H1 (cell line): ENCODE measurements at places on chromosomes 13 and 19. TPM values are rescaled to one million over a fixed set of nuclear protein-coding genes. Genes with fewer than 3 reads are reported as not detected.

DNA sequence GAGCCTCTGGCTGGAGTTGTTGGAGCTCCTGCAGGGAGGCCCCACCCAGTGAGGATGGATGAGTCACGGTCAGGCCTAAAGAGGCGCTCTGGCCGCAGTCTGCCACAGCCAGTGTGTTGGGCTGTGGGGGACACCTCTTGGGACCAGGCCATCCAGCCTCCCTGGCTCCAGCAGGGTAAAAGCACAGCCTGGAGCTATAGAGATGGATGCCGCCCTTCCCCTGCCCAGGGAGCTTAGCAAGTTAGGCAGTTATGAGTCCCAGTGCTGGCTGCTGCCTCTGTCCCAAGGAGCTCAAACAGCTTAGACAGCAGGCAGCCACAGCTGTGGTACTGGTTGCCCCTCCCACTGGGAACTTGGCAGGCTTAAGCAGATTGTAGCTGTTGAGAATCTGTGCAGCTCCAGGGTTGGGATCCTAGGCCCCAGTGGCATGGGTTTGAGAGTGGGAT is 100.9 kb downstream of the NDFIP2 start:
- no peak overlapping the region for H3K4me3 ChIP-seq
- no peak overlapping the region; the same call in 1 of the 2 replicates for H3K27ac ChIP-seq
- H3K4me1 ChIP-seq = no peaks in the 10 kb centered on the region
- H3K36me3 ChIP-seq = no peaks in the 10 kb centered on the region
- H3K27me3 ChIP-seq = no peaks in the 10 kb centered on the region
- no peak for DNase-seq

DNA sequence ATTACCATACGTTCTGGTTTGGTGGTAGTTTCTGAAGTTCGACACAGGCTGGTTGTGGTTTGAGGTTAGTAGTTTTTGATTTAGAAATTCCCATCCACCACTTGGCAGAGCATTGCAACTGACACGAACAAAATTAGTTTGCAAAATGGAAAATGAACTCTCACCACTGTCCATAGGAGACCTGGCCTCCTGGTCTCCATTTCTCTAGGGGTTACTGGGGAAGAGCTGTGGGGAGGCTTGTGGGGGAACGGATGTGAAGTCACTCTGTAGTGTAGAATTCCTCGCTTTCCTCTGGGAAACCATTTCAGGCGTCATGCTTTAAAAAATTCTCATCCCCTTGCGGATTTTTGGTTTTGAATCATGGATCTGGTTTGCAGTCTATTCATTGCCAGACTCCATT is 321.5 kb upstream of the MAB21L1 start:
- no peaks in the 10 kb centered on the region for H3K27me3 ChIP-seq
- no peak for DNase-seq
- H3K4me1 ChIP-seq = no peaks in the 10 kb centered on the region
- H3K4me3 ChIP-seq = no peak overlapping the region

DNA sequence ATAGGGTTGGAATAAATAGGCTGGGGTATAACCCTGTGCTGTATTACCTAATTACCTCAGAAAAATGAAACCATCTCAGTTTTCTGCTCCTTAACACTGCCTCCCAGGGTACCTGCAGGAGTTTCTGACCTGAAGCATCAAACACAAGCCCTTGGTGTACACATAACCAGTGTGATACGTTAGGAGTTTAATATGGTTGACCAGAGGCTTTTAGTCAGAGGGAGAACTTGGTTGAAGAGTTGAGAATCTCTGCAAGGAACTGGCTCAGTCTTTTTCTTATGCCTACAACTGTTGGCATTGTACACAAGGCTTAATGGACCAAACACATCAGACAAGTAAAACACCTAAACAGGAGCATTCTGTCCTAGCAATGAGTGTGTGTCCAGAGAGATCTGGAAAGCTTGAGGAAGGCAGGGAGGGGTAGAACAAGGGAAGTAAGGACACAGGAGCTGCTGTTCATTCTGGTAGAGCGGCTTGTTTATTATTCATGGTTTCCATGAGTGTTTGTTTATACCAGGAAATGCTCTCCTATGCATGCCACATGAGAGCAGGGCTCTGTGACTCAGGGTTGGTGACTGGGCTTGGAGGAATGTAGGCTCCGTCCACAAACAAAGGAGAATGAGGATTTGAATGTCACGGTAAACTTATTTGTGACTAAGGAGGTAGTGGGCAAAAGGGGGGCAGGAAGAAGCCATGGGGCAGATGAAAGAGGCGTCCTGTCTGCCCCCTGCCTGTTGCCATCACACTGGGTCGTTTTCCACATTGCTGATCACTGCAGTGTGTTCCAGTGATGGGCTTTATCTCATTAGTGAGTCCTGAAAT is 11.9 kb upstream of the SPATA13 start:
- H3K27ac ChIP-seq = no peak overlapping the region
- H3K4me1 ChIP-seq = peaks cover 6% of the 10 kb centered on the region
- H3K36me3 ChIP-seq = no peaks in the 10 kb centered on the region
- peak; percentile 56 for DNase-seq
- H3K4me3 ChIP-seq = no peak overlapping the region
- no peaks in the 10 kb centered on the region for H3K27me3 ChIP-seq

- H3K27me3 ChIP-seq = no peaks in the 10 kb centered on the region
- DNase-seq = no peak
- no peaks in the 10 kb centered on the region for H3K4me1 ChIP-seq
- H3K36me3 ChIP-seq = peaks cover 82% of the 10 kb centered on the region
- no peak overlapping the region for H3K27ac ChIP-seq
- no peak overlapping the region for H3K4me3 ChIP-seq
Observed at GRCh38 chr13:48068952-48069351, 26.0 kb downstream of the MED4 start.

DNA sequence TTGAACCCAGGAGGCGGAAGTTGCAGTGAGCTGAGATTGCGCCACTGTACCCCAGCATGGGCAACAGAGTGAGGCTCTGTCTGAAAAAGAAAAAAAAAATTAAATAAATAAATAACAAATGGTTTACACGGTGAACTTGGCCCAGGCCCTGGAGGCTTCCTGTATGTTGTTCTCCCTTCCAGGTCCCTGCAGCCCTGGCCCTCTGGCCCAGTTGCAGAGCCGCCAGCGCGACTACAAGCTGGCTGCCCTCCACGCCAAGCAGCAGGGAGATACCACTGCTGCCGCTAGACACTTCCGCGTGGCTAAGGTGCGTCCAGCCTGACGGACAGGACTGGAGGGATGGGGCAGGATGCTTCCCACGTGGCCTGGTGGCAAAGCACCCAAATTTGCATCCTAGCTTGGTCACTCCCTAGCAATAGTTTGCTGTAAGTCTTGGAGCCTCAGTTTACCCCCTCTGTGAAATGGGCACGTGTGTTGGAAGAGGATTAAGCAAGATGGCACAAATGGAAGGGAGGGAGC is 11.9 kb downstream of the CC2D1A start:
- H3K4me1 ChIP-seq = no peaks in the 10 kb centered on the region
- no peak overlapping the region for H3K4me3 ChIP-seq

Gene LILRA1
- not detected in 2 replicates for total RNA-seq

Gene MAMSTR
- total RNA-seq = 2.0 and 2.9 TPM in 2 replicates

Gene NBEA
- total RNA-seq = 19.8 and 21.5 TPM in 2 replicates

Gene FGF21
- 0.48 TPM in 1 of 2 replicates, not detected in the other for total RNA-seq
